Naive thymus-derived CD8-positive, alpha-beta T cell (primary cell): ENCODE measurements at places on chromosomes 7 and 10. TPM values are rescaled to one million over a fixed set of nuclear protein-coding genes. Genes with fewer than 3 reads are reported as not detected.

SYT15B gene
- total RNA-seq: not detected

VWC2 gene
- not detected for total RNA-seq

DNA sequence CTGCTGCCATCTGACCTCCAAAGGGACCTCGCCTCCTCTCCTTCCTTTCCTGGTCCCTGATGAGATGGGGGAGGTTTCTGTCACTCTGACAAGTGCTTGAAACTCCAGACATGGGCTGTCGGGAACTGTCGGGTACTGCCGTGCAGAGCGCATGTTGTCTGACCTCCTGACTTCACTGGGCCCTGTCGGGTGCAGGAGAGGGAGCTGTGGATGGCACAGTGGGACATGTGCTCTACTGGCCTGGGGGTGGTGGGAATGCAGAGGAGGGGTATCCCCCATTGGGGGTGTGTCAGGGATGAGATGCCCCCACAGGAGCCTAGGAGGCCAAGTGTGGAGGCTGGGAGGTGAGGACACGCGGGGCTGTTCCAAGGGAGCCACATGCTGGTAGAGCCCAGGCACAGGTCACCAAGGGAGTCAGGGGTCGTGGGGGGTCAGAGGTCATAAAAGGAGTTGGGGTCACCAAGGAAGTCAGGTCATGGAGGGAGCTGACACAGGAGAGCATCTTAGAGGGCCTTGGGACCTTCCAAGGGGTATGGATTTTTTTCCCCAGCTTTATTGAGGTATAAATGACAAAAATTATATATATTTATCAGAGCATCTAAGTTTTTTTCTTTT lies 30.9 kb downstream of the TMEM120A start:
- no peak for DNase-seq

DNA sequence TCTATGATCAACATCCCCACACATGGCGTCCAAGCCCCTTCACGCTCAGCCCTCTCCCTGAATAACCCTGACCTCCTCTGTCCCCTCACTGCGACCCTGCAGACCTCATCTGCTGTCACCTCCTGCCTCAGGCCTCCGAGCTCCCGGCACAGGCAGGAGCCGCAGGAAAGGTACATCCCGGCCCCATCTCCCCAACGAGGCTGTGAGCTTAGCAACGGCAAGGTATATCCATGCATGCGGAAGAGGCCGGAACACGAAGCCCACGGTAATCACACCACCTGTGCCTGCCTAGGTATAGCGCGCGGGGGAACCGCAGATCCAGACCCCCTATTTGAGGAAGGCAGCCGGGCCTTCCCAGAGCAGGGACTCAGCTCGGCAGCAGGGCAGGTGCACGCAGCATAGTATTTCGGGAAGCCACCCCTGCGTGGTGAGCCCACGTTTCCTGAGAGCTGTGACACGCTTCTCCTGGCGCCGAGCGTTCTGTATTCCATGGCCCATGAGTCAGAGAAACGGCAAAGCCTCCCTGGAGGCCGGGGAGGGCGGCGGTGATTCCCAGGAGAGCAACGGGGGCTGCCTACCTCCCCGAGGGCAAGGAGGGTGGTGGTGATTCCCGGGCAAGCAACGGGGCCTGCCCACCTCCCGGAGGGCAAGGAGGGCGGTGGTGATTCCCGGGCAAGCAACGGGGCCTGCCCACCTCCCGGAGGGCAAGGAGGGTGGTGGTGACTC lies 50.1 kb upstream of the DNAAF5 start:
- DNase-seq: no peak

DNA sequence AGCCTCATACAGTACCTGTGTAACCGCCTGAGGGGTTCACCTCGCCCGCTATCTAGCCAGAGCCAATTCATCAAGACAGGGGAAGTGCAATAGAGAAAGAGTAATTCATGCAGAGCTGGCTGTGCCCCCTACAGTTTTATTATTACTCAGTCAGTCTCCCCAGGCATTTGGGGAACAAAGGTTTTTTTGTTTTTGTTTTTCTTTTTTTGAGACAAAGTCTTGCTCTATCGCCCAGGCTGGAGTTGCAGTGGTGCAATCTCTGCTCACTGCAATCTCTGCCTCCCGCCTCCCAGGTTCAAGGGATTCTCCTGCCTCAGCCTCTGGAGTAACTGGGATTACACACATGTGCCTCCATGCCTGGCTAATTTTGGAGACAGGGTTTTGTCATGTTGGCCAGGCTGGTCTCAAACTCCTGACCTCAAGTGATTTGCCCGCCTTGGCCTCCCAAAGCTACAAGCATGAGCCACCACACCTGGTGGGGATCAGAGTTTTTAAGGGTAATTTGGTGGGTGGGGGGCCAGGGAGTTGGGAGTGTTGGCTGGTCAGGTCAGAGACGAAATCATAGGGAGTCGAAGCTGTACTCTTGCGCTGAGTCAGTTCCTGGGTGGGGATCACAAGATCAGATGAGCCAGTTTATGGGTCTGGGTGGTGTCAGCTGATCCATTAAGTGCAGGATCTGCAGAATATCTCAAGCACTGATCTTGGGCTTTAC lies 116.5 kb downstream of the MARCHF5 start:
- DNase-seq: no peak
